ENCODE measurements at places on chromosomes 5 and 9.

DNA sequence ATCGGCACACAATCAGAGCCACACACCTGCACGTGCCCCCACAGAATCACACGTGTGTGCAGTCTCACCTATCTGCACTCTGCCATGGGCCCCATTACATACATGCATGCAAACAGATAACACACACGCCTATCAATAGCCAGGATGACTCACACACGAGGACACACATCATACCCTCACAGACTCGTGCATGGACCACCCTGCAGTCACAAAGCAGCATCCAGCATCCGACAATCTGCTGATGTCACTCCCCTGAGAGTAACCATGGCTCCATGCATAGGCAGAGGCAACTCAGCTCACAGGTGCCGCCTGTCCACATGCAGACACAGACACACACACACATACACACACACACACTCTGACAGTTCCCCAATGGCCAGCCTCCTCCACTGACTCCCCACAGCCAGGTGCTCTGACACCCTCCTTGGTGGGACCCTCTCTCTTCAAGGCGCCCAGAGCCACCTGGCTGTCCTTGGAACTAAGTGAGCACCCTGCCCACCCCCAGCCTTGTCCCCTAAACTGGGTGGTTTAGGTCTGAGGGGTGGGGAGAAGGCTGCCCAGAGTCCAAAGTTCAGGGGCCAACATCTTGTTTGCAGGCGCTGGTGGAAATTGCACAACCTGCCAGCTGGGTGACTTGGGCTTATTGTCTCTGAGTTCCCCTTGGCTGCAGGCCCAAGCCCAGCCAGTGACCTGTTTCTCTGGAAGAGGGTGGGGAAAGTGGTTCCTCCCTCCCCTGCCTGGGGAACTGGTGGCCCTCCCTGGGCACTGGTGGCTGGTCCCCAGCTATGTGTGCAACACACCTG is 34.6 kb upstream of the NEK6 start:
- DNase-seq = no peak

- peak; percentile 37 for DNase-seq
Measured at GRCh38 chr5:68464424-68464823, 248.9 kb downstream of the PIK3R1 start.

DNA sequence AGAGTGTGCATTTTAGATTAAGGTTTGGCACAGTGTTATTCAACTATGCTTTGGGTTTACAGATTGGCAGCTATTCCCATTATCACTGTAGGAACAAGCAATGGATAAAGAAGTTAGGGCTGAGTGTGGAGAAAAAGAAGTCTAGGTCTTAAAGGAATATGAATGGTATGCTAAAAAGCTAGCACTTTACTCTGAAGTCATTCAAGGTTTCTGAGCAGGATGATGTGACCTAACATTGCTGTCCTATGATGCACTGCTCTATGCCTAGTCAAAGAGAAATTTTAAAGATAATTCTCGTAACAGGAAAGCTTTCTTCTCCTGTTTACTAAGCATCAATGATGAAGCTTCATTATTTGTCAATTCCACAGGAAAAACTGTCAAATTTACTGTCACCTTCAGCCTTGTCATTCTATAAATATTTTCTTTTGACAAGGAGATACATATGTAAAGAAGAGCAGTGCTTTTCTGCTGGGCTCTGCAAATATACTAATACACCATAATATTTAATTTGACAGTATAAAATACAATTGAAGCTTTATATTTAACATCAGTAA is 476.1 kb upstream of the PTPRD start:
- DNase-seq = no peak

- DNase-seq = no peak
Measured at GRCh38 chr9:135726138-135726853, 24.3 kb downstream of the KCNT1 start.

DNA sequence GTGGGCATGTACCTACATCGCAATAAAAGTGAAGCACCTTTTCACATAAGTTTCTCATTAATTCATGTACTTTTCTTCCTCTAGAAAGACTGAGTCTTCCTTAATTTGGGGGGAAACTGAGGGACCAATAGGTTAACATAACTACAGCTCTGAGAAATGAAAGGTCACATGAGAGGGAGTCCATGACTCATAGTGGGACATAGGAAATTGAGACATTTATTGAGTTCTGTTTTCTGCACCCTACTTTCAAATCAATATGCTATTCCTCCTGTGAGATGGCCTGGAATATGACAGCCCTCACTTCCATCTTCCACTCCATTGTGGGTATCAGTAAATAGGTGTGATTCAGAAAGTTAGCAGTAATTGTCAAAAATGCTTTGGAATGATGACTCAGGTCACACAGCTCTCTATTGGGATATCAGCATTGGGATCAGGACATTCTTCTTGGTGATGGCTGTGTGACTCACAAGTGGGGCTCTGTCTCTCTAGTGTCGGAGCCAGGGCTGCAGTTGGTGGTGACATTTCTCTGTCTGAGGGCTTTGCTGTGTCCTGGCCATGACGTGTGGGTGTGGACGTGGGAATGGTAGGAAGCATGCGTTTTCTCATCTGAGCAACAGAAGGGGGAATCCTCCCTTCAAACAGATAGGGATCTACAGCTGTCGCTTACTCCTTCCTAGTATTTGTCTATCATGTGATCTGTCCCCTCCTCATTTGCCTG is 125.0 kb downstream of the TRIO start:
- no peak for DNase-seq

- DNase-seq = no peak
Measured at GRCh38 chr5:51383131-51384121, at the start of gene ISL1. Gene ISL1, plus strand, starts transcription at chr5:51383448. Its CDS starts 224 bp downstream, at chr5:51383672.

GRCh38 chr9:114496011-114496410 is 9.3 kb downstream of the WHRN start:
- DNase-seq = no peak

GRCh38 chr5:122155546-122155945 is 26.2 kb downstream of the ZNF474 start:
- no peak for DNase-seq

DNA sequence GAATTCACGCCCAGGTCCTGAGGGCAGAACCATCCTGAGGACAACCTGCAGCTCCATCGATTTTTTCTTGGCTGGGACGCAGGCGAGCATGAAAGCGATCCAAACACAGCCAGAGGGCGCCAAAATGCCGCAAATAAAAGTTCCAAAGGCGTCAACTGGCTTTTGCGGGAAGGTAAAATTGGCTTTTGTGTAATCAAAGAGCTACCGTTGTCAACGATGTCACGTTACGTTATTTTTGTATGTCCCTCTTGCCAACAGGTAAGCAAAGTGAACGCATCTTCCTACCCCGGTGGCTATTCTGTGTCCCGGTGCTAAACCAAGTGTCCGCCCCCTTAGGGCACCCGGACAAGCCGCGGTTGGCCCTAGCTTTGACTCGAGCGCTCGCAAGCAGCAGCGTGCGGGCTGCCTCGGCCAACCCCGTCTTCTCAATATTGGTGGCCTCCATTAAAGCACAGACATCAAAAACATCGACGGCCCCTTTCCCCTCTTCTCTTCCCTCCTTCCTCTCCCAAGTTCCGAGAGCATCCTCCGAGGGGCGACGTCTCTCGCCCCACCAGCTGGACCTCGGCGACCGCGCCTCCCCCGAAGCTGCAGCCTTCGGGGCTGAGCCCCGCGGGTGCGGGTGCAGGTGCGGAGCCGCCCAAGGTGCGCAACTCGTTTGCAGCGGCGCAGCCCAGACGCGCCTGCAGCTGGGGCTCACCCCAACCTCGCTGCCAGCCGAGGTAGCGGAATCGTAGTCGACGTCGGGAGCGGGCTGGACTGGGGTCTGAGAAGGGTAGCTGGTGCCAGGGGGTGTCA is 1.1 kb upstream of the BASP1 start:
- DNase-seq = peak; percentile 60

DNA sequence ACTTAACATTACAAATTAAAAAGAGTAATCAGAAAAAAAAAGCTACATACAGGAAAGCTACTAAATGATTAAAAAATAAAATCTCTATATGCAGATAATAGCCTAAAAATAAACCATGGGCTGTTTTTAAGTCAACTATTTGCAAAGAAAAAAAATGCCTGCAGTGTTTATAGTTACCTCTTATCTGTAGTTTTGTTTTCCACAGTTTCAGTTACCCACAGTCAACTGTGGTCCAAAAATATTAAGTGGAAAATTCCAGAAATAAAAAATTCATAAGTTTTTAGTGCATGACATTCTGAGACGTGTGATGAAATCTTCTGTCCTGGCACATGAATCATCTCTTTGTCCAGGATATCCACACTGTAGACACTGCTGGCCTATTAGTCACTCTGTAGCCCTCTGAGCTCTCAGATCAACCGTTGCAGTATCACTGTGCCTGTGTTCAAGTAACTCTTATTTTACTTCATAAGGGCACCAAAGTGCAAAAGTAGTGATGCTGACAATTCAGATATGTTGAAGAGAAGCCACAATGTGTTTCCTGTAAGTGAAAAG is 59.2 kb downstream of the PRELID2 start:
- no peak for DNase-seq

DNA sequence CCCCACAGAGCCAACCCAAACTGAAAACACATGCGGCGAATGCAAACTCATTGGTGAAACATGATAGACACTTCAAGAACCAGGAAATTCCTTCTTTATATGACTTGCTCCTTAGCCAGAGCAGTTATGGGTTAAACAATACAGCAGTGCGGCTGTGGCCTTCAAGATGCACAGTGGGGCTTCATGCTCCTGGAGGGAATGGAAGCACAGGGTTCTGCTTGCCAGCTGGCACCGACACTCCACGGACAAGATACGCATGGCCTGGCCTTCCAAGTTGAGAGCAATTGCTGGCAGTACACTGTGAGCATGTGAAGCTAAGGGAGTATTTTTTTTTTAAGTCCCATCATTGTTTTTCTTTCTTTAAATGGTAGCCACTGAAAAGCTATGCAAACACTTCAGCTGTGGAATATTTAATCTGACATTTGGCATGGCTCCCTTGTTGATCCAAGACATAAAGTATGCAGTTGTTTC is 451.6 kb upstream of the CD180 start:
- no peak for DNase-seq

DNA sequence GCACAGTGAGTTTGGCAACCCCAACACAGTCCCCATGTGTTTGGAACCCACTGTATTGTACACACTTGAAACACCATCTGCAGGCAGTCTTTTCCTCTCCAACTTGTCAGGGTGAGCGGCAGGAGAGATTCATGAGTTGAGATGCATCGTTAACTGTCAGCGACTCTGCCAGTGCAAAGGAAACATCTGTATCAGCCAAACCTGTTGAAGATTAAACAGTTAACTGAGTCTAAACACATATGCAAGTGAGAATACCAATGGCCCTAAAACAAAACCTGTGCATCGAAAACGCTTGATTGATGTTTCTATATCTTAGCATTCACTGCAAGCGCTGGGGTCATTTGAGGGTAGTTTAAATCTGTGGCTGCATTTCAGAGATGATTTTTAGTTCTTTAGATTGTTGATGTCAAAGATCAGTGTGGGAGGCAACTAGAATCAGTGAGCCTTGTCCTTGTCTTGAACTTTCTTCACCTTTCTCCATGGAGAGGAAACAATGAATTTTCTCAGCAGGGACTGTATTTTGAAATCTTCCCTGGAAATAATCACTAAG is 41.3 kb upstream of the PAM start:
- DNase-seq = no peak

GRCh38 chr5:57370376-57370775 is 112.2 kb downstream of the ACTBL2 start:
- DNase-seq = no peak

DNA sequence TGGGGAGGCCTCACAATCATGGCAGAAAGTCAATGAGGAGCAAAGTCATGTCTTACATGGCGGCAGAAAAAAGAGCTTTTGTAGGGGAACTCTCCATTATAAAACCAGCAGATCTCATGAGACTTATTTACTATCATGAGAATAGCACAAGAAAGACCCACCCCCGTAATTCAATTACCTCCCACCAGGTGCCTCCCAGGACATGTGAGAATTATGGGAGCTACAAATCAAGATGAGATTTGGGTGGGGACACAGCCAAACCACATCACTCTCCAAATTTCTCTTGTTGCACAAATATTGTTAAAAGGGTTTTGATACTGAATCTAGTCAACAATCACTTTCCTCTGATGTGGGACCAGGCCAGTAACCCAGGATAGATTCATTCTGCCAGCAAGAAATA is 1176.1 kb downstream of the CDH9 start:
- no peak for DNase-seq

GRCh38 chr5:172558076-172558976 is 82.7 kb upstream of the NEURL1B start:
- DNase-seq = no peak

DNA sequence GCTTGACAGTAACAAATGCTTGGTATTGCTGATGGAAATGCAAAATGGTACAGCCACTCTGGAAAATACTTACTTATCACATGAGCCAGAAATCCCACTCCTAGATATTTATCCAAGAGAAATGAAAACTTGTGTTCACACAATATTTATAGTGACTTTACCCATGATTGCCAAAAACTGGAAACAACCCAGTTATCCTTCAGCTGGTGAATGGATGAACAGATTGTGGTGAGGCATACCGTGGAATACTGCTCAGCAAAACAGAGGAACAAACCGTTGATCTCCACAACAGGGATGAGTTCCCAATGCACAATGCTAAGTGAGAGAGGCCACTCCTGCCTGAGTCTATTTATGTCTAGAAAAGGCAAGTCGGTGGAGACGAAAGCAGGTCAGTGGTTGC is 40.5 kb upstream of the LRRC14B start:
- no peak for DNase-seq

DNA sequence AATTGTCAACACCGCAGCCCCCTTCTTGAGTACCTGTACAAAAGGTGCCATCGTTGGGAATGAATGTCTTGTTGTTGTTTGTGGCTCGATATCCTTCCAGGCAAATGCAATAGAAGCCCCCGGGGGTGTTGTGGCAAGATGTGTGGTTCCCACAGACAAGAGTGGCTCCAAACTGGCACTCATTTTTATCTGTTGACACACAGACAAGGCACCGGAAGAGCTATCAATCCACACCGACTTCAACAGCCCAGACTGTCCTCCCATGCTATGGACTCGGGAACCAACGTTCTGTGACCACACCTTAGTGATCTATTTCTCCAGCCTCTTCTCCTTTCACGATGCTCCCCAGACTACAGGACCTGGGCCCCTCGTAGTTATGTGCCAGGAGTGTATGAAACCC is 25.9 kb downstream of the SUSD1 start:
- DNase-seq = no peak

DNA sequence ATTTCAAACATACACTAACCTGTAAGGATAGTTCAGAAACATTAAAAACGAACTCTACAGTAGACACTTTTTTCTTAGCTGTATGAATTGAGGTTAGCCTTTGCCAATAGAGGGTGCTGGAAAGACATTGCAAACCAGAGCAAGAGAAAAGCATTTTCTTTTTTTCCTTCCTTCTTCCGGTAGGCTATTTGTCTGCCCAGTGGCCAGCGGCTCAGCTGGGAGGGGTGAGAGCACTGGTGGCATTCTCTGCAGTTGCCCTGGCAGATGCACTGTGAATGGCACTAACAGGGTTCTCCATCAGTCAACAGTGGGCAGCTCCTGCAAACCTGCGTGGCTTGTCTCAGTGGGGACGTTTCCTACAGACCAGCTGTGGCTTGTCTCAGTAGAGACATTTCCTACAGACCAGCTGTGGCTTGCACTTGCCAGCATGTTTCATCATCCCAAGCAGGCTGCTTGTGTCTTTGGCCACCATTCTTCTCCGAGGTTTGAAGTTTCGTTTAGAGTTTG is 984.5 kb upstream of the CDH18 start:
- DNase-seq = no peak

GRCh38 chr9:127567730-127568617 is 44.1 kb upstream of the STXBP1 start:
- peak; percentile 34 for DNase-seq
